Fibroblast of skin of right quadriceps (primary cell): ENCODE measurements at places on chromosomes 1 and 21.
A peak's percentile ranks its signal among the peaks of the same experiment; 100 is the strongest.

GRCh38 chr1:174682419-174683008 lies 234.8 kb downstream of the GPR52 start:
- peak; percentile 57 for DNase-seq

GRCh38 chr1:31241321-31241720 lies 1.6 kb upstream of the NKAIN1 start:
- DNase-seq = no peak

GRCh38 chr21:40272037-40272436 lies 404.8 kb downstream of the PCP4 start:
- DNase-seq = no peak

- DNase-seq = peak; percentile 86
Measured at GRCh38 chr1:29271724-29272123, 35.4 kb downstream of the PTPRU start.

DNA sequence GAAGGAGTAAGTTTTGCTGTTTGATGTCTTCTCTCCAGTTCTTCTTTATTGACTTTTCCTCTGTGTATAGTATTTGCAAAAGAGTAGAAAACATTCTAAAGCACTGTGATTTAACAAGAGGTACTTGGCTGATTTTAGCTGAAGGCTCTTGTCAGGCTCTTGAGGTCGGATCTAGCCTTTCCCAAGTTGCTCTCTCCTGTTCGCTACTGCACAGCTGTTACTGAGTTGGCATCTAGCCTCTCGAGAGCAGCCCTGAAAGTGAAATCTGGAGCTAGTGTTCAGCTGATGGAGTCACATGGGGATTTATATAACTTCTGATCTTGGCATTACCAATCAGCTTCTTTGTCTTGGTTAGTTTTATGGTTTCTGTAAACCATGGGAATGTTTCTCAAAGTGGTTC lies 193.1 kb downstream of the RYR2 start:
- no peak for DNase-seq

- DNase-seq = no peak
Measured at GRCh38 chr1:1832820-1833219, 54.5 kb upstream of the NADK start.

GRCh38 chr1:200753650-200754198 lies 15.0 kb downstream of the CAMSAP2 start:
- DNase-seq = no peak

GRCh38 chr1:230167419-230167852 lies 100.4 kb downstream of the GALNT2 start:
- peak; percentile 51 for DNase-seq

DNA sequence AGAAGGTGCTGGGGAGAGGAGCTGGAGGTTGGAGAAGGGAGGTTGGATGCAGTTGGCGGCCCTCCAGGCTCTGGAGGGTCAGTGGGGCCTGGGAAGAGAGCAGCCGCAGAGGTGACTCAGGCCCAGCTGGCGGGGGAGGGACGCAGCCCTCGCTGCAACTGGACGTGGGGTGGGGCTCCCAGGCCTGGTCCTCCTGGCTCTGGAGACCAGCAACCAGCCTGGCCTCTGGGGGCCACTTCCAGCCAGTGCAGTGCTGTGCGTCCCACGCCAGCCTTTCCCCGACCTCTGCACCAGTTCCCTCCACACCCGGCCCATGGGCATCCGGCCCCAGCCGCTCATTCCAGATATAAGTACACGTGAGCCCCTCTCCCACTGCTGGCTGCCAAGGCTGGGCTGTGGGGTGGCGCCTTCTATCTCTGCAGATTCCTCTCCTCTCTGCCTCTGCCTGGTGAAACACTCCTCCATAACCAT lies 38.0 kb upstream of the COL18A1 start:
- peak; percentile 66 for DNase-seq

DNA sequence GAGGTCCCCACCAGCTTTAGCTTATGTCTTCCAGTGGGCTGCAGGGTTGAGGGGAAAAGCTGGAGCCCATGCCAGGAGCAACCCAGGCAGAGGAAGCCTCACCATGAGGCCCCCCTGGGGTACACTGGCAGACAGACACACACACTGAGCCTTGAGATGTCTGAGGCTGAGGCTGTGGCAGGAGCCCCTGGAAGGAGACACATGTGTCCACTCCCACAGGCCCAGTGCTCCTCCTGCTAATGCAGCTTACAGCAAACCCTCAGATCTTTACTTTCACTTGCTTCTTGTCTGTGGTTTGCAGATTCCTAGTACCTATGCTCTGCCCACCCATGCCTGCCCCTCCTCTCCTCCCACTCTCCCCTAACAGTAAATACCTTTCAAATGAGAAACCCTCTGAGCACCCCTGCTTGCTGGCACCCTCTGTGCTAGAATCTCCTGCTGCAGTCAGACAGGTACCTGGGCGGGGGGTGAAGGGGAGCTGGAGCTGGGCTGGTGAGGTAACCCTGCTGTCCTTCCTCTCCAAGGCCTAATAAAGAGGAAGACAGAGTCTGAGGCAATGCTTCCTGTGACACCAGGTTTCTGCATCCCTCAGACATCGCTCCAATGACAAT lies 63.4 kb upstream of the NEK2 start:
- DNase-seq = no peak

DNA sequence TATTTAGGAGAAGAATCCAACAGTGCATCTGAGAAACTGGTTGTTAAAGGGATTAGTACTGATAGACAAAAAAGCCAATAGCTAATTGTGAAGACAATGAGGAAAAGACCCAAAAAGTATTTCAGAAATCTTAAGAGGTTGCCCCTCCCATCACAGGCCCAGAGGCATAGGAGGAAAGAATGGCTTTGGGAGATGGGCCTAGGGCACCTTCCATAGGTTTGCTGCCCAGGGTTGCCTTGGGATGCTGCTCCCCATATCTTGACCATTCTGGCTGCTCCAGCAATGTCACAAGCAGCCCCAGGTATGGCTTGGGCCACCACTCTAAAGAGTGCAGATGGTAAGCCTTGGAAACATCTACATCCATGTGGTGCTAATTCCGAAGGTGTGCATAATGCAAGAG lies 68.7 kb upstream of the CD5L start:
- DNase-seq = no peak

- peak; percentile 24 for DNase-seq
Measured at GRCh38 chr1:6003568-6004411, 11.6 kb upstream of the NPHP4 start.

GRCh38 chr1:51950701-51951100 lies 39.8 kb downstream of the RAB3B start:
- no peak for DNase-seq

DNA sequence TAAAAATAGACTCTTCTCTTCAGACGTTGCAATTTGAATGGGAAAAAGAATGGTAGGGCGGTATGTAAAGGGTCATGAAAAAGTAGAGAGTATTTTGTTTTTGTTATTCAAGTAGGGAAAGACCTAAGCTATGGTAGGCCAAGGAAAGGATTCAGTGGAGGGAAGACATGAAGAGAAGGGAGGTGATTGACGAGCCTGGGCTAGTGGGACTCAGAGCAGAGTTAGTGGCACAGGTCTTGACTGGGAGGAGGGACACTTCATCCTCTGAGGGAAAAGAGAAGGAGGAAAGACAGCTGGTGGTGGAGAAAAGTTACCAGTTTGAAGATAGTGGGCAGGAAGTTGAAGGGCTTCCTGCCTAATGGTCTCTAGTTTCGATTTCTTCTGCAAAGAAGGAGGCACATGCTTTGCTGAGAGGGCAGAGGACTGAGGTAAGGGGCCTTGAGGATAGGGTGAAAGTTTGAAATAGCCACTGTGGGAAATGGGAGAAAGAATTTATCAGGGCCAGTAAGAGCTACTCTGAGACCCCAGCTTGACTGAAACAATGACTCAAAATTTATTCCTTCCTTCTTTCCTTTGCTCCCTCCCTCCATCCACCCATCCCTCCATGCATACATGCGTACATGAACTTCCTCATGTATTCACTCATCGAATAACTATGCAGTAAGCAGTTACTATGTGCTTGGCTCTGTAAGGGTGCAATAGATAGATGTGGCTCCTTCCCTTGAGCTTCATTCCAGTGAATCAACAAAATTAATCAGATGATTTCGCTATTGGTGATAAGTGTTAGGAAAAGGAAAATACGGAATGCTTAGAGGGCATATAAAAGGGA lies 4.2 kb downstream of the CD48 start:
- DNase-seq = no peak

GRCh38 chr1:52880206-52880605 lies 37.6 kb downstream of the ZYG11A start:
- no peak for DNase-seq

DNA sequence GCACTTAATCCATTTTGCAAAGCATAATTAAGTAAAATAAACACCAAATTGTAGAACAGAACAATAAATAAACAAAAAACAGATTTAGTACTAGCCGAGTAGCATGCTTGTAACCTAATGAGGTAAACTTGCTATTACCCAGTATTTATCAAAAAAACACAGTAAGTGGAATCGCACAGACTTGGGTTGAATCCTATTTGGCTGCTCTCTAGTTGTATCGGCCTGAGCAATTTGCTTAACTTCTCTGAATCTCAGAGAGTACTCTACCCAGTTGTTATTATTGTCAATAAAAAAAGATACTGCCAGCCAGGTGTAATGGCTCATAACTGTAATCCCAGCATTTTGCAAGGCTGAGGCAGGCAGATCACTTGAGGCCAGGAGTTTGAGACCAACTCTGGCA lies 664.3 kb downstream of the ADGRL2 start:
- no peak for DNase-seq

DNA sequence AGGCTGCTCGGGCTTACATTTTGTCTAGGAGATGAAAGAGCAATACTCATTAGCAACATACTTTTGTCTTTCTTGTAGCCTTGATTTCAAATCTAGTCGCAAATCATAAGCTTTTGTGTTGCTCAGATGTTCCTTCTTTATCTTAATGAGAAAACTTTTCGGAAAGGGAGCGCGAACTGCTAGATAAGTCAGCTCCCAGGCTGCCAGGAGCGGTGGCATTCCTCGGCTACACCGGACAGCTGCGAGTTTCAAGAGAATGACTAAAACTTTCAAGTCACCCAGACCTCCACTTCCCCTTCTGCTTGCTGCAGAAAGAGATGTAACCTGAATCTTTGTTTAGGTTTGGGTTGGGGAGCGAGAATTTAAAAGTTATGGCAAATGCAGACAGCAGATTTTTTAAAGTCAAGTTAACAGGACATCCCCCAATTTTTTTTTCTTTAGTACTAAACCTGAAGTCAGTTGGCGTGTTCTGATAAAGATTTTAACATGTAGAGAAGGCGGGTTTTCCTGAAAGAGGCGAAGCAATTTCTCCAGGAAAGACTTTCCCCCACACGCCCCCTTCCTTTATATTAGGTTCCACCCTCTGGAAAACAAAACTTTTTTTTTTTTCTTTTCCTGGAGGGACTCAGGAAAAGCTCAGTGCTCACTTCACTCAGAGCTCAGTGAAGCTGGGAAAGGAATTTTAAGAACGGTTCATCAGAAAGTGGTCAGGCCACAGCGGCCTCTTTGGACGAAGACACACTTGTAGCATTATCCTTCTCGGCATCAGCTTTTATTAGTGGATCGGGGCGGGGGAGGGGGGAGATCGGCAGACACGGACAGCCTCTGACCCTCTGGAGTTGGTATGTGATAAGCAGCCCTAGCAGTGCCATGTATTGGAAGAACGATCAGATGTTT lies at the start of gene LHX8:
Gene LHX8 (plus strand): TSS at position 639 of the 897 bp plus-strand sequence. CDS start 2,227 bp downstream, outside the sequence.
- DNase-seq = no peak

- no peak for DNase-seq
Measured at GRCh38 chr1:231027136-231027925, 12.7 kb downstream of the FAM89A start.

DNA sequence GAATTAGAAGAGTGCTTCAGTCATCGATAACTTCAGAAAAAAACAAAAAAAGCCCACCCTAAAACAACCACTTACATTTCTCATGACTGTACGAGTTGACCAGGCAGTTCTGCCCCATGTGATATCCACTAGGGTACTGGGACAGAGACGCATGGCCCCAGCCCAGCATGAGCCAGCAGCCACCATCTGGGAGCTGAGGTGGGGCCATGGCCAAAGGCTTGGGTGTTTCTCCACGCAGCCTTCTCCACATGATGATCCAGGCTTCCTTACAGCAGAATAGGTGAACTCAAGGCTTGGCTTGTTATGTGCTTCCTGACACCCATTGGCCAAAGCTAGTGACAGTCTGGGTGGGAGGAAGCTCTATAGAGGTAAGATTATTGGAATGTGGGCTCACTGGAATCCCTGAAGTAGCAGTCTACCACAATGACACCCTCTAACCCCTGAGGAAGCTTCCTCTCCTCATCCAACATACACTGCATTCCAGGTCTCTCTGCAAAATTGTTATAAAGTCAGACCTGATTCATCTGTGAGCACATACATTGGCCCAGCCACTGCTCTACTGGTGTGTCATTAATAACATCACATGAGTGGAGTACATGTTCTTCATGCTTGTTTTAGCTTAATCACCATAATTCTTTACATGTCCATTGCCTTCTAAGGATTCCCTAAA lies 66.3 kb upstream of the NTPCR start:
- peak; percentile 34 for DNase-seq
